ENCODE measurements at places on chromosomes 6 and 20.

GRCh38 chr6:28003661-28004060 is 46.6 kb downstream of the OR2B6 start:
- no peak for DNase-seq

- no peak for DNase-seq
Observed at GRCh38 chr6:91352321-91352720, 765.4 kb upstream of the MAP3K7 start.

DNA sequence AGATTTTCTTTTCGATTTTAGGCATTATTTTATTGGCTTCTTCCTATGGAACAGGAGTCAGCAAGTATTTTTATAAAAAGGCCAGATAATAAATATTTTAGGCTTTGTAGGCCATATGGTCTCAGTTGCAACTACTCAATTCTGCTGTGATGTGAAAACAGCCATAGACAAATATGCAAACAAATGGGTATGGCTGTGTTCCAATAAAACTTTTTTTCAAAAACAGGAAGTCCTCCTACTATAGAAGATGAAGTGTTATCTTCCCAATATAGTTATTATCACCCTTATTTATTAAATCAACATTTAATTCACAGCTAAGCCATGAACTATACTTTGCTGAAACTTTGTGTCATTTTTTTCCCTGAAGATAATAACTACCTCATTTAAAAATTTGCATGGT is 57.2 kb downstream of the CHD6 start:
- no peak for DNase-seq

DNA sequence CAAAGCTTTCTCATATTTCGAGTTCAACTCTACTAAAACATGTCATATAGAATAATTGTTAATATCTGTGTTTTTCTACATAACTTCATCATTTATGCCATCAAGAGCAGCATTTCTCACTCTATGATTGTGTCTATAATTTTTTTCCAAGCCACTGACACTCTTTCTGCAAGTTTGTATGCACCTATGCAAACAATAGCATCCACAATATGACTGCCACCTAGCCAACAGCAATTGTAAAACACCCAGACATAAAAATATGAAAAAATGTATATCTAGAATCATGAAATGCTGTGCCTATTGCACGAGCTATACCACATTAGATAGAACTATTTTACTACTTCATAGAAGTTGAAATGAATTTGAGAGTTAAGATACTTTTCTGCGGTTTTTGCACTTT is 286.5 kb upstream of the MARCKS start:
- no peak for DNase-seq

DNA sequence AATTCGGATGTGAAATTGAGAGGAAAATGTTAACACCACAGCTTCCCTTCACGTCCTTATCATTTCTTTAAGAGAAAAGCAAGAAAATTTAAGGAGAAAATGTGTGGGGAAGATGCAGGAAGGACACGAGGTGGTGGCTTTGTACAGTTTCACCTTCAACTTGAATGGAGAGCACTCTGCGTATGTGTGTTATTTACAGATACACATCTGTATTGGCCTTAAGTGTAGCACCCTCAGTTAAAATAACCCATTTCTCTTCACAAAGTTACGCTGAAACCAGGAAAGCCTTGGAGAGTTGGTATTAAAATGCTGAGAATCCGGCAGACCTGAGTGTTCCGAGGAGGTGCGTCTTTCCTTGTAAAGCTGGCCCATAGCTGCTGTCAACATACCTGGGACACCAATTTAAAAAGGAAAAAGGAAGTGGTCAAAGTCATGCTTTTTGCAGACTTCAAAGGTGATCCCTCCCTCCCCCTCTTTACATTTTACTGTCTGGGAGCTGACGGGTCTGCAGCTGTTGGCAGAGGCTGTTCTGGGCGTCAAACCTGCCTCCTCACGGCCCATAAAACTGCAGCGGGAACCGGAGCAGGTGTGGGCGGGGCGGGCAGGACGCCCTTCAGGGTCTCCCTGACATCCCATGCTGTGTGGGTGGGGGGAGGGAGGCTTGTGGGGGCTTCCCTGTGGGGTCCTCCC is 61.3 kb upstream of the TBXT start:
- DNase-seq = no peak

- no peak for DNase-seq
Observed at GRCh38 chr20:40197691-40198090, 491.3 kb downstream of the MAFB start.

DNA sequence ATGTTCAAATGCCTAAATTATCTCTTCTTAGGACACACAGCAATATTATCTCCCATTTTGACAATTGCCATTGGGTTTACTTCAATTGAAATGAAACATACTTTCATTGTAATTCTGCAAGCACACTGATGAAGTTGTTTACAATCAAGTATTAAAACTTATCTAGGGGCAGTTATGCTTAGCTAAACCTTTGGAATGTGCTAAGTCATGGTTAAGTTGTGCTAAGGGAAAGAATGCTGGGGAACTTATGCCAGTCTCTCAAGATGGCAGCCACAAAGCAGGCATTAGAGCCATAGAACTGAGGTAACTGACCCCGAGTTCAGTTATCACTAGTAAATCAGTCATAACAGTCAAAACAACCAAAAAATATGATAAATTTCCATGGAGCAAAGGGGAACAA is 59.1 kb upstream of the NT5E start:
- DNase-seq = no peak

- DNase-seq = no peak
Observed at GRCh38 chr20:23363257-23363649, 1.3 kb downstream of the GZF1 start.

DNA sequence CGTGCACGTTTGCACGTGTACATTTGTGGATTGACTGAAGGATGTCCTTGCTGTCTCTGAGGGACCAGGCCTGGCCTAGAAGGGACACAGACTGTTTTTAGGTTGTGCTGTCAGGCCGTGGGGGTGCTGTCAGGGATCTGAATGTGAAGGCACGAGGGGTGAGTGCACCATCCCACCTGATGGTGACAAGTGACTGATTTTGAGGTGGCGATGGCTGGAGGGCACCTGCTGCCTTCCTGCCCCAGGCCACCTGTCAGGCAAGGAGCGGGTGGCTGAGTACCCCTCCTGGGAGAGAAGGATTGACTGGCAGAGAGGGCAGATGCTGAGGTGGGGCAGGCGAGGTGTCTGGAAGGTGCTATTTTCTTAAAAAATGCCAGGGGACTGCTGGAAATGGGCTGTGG is 1.2 kb downstream of the RAB44 start:
- DNase-seq = no peak

GRCh38 chr6:117231466-117231865 is 33.9 kb upstream of the VGLL2 start:
- no peak for DNase-seq

- no peak for DNase-seq
Observed at GRCh38 chr20:58598211-58599015, 52.7 kb upstream of the STX16 start.

- DNase-seq = no peak
Observed at GRCh38 chr6:96794980-96795379, 42.3 kb downstream of the GPR63 start.

- DNase-seq = no peak
Observed at GRCh38 chr20:59745201-59745600, 140.9 kb downstream of the PHACTR3 start.

DNA sequence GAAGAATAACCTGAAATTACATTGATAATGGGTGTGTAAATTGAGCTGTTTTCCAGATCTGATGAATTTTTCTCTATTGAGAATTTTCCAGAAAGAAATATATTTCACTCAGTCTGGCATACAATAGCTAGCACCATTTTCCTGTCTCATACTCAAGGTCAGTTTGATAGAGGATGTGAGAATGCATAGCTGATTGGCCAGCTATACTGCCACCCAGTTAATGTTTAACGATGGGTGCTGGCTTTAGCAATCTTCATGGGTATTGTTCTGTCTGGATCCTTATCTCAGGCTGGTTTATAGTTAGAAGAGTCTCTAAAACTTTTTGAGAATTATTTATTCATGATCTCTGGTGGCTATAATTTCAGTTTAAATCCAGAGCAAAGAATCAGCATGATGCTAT is 147.4 kb downstream of the HDGFL1 start:
- DNase-seq = no peak

- no peak for DNase-seq
Observed at GRCh38 chr20:48740292-48740649, 87.5 kb downstream of the PREX1 start.

- DNase-seq = no peak
Observed at GRCh38 chr6:145669627-145670034, 65.7 kb downstream of the EPM2A start.

DNA sequence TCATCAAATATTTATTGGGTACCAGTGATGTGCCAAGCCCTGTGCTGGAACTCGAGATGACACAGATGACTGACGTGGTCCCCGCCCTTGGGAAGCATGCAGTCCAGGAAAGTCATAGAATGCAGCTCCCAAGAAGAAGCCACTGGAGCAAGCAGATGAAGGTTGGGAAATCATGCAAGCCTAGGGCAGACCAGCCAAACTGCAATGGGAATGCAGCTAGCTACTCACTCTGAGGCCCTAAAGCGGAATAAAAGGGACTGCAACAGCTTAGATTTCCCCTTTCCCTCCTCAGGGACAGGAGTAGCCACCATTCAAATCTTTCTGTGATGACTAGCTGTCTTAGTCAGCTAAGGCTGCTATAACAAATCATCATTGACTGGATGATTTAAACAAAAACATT is 152.2 kb downstream of the MAFB start:
- DNase-seq = no peak

GRCh38 chr6:124742971-124743370 is 219.3 kb upstream of the RNF217 start:
- no peak for DNase-seq
